ENCODE measurements at places on chromosomes 12 and 14.

GRCh38 chr12:58961906-58962305 is 41.6 kb upstream of the LRIG3 start:
- DNase-seq: no peak

DNA sequence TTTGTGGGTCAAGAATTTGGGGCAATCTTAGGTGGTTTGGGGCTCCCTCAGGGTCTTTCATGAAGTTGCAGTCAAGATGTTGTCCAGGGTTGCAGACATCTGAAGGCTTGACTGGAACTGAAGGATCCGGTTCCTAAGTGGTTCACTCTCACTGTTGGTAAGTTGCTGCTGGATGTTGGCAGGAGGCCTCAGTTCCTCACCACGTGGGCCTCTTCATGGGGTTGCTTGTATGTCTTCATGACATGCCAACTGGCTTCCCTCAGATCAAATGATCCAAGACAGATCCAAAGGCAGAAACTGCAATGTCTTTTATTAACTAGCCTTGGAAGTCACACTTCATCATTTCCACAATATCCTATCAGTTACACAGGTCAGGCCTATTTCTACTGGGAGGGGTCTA is 49.2 kb downstream of the ARF6 start:
- DNase-seq: no peak

DNA sequence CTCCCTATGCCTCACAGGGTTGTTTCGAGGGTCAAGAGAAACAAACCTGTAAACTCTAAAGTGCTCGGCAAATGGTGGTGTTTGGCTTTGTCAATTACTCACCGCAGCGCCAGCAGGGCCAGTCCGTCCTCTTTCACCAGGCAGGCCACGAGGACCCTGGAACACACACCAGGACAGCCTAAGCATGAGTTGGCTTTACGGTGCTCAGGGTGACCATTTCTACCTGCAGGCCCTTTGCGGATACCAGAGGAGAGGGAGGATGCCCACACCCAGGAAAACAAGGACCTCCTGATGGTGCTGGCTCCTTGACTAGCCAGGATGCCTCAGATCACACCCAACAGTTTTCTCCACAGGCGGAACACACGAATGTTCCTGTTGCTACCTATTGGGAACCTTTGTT is 11.5 kb downstream of the COL2A1 start:
- no peak for DNase-seq

DNA sequence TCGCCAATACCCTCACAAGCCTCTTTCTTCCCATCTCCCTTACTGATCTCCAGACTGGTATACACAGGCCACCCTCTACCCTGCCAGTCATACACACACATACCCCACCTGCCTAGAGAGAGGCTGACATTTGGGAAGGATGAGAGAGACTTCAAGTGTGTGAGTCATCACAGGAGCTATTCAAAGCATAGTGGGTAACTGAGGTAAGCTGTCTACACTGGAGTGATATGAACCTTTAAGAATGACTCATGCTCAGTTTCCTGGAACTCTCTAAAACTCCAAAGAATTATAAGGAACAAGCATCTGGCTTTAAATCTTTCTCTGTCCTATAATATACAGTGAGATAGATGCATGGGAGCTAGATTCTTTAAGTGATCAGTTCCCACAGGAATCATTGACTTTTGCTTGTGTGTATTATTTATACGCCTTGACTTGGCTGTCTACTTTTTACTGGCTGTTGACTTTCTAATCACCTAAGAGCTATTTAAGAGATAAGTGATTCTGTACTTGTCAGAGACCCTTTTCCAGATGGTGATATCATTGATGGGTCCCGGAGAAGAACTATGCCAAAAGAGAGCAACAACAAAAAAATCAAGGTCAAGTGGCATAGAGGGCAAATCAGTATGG is 5.8 kb downstream of the IGF1 start:
- no peak for DNase-seq

DNA sequence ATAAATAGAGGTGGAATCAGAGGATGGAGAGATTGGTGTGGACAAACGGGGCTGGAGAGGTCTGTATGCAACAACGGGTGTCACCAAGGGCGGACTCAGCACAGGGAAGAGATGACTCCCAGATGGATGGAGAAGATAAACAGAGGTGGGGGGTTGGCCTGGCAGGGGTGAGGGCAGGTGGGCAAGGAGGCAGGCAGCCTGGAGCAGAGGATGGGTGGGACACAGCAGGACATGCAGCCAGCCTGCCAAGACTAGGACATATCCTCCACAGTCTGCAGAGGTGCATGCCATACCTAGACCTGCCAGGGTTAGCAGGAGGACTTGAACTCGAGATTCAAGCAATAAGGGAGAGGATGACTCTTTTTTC is 56.2 kb downstream of the TTC7B start:
- no peak for DNase-seq

- no peak for DNase-seq
These were observed 33.1 kb downstream of the RPS29 start for GRCh38 chr14:49553106-49553505.

DNA sequence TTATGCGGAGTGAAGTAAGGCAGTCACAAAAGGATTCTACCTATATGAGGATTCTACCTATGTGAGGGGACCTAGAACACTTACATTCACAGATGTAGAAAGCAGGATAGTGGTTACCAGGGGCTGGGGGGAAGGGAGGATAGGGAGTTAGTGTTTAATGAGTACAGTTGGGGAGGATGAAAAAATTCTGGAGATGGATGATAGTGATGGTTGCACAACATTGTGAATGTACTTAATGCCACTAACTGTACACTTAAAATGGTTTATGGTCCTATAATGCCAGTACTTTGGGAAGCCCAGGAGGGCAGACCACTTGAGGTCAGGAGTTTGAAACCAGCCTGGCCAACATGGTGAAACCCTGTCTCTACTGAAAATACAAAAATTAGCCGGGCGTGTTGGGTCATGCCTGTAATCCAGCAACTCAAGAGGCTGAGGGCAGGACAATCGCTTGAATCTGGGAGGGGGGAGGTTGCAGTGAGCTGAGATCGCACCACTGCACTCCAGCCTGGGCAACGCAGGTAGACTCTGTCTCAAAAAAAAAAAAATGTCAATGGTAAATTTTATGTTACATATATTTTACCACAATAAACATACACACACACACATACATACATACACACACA is 25.4 kb downstream of the SVOP start:
- no peak for DNase-seq

DNA sequence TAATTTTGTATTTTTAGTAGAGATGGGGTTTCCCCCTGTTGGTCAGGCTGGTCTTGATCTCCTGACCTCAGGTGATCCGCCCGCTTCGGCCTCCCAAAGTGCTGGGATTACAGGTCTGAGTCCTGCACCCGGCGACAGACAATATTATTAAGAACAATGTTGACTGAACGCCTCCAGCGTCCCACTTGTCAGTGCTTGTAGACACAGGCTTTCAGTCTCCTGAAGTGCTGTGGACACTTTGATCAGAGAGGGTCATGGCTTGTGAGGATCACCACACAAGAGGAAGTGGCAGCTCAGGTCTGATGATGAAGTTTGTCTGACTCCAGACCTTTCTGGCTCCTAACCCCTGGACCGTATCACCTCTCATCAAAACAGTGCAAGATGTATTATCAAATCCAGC is 114.6 kb downstream of the CHST11 start:
- DNase-seq: no peak

- no peak for DNase-seq
These were observed 104.5 kb downstream of the SLC8A3 start for GRCh38 chr14:70084226-70084625.

GRCh38 chr12:13229504-13229903 is 33.0 kb downstream of the EMP1 start:
- no peak for DNase-seq

DNA sequence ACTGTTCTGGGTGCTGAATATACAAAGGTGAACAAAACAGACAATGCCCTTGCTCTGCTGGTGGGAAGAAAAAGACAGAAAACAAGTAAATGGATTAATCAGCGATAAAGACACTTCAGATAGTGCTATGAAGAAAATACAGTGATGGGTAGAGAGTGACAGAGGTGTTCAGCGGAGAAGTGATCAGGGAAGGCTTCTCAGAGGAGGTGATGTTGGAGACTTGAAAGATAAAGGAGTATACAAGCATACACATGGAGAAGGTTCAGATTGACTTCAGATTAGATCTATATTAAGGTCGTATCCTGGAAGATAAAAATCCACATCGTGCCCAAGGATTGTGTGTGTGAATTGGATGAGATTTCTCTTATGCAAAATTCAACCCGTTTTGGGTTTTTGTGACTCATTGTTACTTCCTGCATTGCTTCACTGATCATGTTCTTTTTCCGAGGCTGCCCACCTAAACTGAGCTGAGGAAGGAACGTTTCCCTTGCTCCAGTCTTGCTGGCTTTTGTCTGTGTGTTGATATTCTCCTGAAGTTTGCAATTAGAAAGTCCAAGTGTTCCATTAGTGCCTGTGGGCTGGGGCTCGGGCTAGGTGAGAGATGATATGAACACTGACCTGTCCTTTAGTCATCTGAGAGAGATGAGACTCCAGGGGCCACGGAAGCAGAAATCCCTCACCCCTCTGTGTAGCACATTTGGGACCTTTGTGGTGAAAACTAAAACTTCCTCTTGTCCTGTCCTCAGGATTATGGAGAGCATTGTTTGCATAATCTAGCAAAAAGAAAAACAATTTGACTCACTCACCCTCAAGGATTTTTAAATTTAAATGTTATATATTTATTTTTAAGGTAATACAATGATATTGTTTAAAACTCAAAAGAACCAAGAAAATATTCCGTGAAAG is 27.6 kb downstream of the PLXNC1 start:
- DNase-seq: no peak

DNA sequence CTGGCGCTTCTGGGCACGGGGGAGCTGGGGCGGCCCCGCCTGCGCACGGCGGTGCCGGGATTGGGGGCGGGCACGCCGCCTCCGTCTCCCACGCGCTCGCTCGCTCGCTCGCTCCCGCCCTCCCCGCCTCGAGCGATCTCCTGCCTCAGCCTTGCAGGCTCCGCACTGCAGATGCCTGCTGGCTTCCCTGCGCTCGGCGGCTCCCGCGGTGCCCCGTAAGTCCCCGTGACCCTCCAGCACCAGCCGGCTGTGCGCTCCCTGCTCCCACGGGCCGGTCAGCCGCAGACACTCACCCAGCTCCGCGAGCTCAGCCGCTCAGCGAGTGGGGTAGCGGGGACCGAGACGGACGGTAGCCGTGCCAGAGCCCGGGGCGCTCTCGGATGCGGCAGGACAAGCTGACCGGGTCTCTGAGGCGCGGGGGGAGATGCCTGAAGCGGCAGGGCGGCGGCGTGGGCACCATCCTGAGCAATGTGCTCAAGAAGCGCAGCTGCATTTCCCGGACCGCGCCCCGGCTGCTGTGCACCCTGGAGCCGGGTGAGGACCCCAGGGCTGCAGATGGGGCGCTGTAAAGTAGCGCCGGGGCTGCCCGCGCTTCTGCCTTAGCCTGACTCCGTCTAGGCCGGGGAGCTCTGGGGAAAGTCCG is at the start of gene TBC1D30:
TBC1D30 (plus strand) TSS at position 148 of the 643 bp plus-strand sequence; CDS start at position 381, 233 bp downstream.
- peak; percentile 66 for DNase-seq

DNA sequence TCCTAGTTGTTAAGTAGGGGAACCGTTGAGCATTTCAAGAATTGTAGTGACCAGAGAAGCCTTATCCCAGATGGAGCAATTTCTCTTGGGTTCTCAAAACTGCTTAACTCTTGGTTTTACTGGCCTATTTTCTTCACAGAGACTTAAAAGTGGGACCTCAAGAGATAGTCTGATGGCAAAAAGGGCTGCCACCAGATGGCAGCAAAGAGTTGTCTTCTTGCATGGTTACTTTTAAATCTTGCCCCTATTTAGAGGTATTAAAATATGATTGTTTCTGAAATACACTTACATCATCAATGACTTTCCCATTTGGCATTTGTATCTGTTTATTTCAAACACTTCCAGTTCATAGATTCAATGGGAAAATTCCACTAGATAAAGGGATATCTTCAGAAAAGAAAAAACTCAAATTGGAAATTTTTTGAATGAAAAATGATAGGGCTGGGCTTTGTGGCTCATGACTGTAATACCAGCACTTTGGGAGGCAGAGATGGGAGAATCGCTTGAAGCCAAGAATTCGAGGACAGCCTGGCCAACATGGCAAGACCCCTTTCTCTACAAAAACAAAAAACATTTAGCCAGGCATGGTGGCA is 69.9 kb upstream of the CNTN1 start:
- no peak for DNase-seq

GRCh38 chr12:130764073-130764472 is 48.0 kb upstream of the RIMBP2 start:
- DNase-seq: no peak
